ENCODE measurements at places on chromosomes 5 and 9. TPM values are rescaled to one million over a fixed set of nuclear protein-coding genes. Genes with fewer than 3 reads are reported as not detected.

- no peak for DNase-seq
Measured at GRCh38 chr9:130028493-130029222, 14.3 kb downstream of the FNBP1 start.

DNA sequence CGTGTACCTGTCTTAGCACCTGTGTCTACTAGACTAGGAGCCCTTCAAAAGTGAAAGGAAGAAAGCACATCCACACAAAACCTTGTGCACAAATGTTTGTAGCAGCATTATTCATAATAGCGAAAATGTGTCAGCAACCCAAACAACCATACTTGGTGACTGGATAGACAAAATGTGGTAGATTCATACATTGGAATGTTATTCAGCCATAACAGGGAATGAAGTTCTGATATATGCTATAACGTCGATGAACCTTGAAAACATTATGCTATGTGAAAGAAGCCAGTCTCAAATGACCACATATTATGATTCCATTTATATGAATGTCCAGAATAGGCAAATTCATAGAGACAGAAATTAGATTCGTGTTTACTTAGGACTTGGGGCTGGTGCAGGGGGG lies 57.8 kb upstream of the LARP1 start:
- DNase-seq, result peak; percentile 33

DNA sequence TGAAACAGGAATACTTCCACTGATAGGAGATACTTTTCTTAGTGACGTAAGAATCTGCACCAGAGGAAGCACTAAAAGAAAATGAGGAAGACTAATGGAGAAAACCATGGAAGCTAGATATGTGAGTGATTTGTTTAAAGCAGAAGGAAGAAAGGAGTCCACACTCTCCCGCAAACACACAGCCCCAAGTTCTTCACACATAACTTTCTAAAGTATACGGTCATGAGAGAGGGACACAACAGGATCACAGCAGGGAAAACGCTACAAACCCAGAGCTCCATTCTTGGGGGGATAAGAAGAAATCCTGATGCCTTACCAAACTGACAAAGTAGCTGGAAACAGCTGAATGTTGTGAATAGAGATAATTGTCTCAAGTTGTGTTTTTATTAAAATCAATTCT lies 222.2 kb upstream of the TMEM161B start:
- no peak for DNase-seq

GRCh38 chr5:2205185-2205585 lies 322.5 kb upstream of the IRX4 start:
- no peak for DNase-seq

DNA sequence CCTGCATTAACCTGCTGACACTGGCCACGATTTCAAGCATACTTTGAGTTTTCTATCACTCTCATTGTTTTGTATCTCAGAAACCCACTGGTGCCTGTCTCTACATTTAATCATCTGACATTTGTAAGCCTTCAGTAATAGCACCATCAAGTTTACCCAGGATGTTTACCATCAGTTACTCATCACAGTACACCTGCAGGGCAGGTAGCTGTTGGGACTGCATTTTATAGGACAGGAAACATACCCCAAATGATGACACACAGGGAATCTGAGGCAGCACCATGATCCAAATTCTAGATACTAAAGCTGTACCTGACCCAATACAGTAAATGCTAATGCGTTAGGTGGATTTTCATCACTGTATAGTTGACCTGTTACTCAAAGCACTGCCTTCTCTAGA lies 114.2 kb downstream of the FEM1C start:
- DNase-seq, result no peak

DNA sequence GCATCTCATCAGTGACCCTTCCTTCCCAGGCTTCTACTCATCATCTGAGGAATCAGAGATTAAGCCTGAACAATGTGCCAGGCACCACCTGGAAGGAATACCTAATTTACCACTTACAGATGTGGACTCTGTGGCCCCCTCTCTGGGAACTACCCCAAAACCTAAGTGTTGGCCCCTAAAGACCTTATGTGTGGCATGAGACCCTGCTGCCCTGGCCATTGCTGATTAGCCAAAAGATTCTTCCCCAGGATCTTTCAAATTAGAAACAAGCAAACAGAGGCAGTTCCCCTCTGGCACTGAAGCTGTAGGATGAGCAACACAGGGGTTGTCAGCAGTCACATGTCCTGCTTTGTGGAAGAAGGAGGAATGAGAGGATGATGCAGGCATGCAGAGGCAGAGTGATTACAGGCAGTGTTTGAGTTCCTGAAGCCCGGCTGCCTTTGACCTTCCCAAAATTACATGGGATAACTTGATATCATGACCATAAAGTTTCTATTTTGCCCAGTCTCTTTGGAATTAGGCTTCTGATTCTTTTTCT lies 10.6 kb downstream of the SPINK4 start:
- no peak for DNase-seq

- DNase-seq, result no peak
Measured at GRCh38 chr5:80990527-80990926, 30.4 kb downstream of the RASGRF2 start.

DNA sequence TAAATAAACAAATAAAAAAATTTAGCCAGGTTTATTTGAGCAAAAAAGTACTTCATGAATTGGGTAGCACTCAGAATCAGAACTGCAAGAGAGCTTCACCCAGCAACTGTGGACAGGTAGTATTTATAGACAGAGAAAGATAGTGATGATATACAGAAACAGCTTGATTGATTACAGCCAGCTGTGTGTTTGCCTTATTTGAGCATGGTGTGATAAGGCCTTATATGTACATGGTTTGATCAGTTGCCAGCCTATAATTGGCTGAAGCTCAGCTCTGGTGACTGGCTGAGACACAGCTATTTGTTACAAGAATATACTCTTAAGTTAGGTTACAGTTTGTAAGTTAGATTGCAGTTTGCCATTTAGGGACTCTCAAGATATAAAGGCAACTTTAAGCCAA lies 34.3 kb upstream of the ARL15 start:
- DNase-seq, result peak; percentile 58

DNA sequence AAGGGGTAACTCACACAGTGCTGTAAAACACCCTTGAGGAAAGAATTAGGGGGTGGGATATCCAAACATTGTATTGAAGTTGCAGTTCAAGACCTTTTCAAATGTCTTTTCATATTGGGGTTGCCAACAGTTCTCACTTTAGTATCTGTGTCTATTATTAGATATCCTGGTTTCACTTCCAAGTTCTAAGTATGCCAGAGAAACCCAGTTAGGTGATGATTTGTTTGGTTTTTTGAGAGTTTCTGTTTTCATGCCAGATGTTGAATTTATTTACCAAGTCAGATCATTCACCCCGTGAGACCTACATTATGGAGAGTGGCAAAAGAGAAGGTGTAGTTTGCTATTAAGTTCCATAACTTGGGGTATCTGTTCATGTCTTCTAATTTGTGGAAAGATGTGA lies 64.5 kb downstream of the C9orf152 start:
- DNase-seq, result no peak

DNA sequence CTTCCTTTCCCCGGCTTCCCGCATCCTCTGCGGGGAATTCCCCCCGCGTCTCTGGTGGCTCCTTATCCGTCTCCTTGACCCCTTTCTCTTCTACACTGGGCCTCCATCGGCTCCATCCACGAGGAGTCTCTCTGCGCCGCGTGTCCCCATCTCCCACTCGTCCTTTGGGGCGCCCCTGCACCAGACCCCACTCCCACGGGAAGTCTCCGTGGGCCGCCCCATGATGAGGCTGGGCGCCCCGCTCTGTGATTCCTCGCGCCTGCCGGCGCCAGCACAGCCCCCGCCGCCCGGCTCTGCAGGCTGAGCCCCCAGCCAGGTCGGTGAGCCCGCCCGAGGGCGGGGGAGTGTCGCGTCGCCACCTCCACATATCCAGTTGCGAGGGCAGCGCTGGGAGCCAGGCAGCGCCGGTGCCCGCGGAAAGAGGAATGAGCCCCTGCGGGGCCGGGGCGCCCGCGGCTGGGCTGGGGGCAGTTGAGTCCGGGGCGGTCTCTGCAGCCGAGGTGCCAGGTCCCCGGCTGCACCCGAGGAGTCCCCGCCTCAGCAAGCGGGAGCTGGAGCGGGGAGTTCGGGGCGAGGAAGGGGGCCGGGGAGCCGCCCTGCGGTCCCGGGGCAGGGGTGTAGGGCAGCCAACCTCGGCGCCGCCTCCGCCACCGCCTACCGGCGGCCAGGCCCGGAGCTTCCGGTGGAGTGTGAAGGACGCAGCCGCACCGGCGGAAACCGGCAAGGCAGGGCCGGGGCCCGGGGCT lies 2.1 kb upstream of the TRAF1 start:
- peak; percentile 35 for DNase-seq

GRCh38 chr5:28927559-28928326 lies 1889.4 kb upstream of the CDH9 start:
- DNase-seq, result no peak

The BHMT2 gene
- polyA plus RNA-seq, result 2.7 TPM

The SEC16A gene
- polyA plus RNA-seq, result 41.4 TPM

The NPR3 gene
- polyA plus RNA-seq, result 16.6 TPM

The NEUROG1 gene
- not detected for polyA plus RNA-seq

The WHRN gene
- 2.4 TPM for polyA plus RNA-seq

The ACTBL2 gene
- polyA plus RNA-seq, result not detected
